Activated naive CD4-positive, alpha-beta T cell treated with anti-CD3 and anti-CD28 coated beads, Interleukin-2, amount 50 U/mL, for 16 hours (primary cell): ENCODE measurements at places on chromosomes 5 and 9.

GRCh38 chr9:87327575-87328125, 170.0 kb upstream of the DAPK1 start:
- DNase-seq, result no peak

GRCh38 chr9:75852746-75853145, 37.7 kb upstream of the PCSK5 start:
- DNase-seq, result no peak

- no peak for DNase-seq
Measured at GRCh38 chr5:67377631-67378030, 181.0 kb upstream of the CD180 start.

GRCh38 chr5:126450346-126450745, 27.1 kb downstream of the GRAMD2B start:
- no peak for DNase-seq

DNA sequence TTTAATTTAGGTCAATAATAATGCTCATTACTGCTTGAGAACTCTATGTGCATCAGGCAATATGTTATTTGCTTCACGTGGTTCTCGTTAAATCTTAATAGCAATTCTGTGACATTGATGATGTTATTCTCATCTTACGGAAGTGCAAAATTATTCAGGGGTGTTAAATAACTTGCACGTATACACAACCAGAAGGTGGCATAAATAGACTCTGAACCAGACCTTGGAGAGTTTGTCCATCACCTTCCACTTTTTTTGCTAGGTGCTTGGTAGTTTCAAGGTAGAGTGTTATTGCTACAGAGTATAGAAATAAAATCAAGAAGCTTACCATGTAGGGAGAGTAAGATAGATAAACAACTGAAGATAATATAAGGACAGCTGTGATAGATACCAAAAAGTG, 23.6 kb upstream of the TNFAIP8 start:
- DNase-seq, result no peak

GRCh38 chr9:99398241-99398640, 176.2 kb downstream of the SEC61B start:
- DNase-seq, result no peak

DNA sequence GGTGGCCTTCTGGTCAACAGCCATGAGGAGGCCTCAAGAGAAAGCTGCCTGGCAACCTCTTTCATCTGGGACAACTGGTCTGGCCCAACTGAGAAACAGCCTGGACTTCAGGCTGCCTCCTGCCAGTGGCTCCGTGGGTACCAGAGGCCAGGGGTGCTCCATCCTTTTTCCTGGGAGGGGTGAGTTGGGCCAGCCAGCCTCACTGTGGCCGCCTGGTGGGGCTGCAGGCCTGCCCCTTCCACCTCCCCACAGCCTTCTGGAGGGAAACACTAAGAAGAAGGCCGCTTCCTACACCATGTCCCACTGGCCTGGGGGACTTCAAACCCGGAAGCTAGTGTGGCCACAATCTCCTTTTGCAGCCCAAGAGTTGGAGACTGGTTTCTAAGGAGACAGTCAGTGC, 13.8 kb upstream of the NKD2 start:
- no peak for DNase-seq

DNA sequence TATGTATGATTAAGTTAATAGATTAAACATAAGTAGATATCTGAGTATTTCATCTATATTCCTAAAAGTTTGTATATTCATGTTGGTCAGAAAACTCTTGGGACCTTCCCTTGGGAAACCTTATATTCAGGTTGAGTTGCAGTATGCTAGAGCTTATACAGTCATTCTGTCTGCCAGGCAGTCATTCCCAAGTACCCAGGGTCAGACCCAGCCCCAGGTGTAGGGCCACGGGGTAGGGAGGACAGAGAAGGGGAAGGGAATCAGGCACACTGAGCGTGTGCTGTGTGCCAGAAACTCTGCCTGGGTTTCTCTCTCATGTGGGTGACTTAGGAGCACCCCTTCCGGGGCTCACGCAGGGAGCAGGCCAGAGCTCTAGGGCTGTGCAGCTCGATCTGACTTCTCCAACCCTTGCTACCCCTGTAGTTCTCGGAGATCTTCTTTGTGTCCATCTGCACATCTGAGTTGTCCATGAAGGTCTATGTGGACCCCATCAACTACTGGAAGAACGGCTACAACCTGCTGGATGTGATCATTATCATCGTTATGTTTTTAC, 28.2 kb downstream of the CATSPER3 start:
- no peak for DNase-seq

GRCh38 chr9:2059274-2059929, 44.3 kb downstream of the SMARCA2 start:
- no peak for DNase-seq

- DNase-seq, result no peak
Measured at GRCh38 chr5:82812575-82812974, 264.6 kb downstream of the TMEM167A start.

- DNase-seq, result no peak
Measured at GRCh38 chr5:173457482-173457881, 129.3 kb upstream of the STC2 start.

- DNase-seq, result no peak
Measured at GRCh38 chr5:167063788-167064187, 1227.7 kb upstream of the WWC1 start.

DNA sequence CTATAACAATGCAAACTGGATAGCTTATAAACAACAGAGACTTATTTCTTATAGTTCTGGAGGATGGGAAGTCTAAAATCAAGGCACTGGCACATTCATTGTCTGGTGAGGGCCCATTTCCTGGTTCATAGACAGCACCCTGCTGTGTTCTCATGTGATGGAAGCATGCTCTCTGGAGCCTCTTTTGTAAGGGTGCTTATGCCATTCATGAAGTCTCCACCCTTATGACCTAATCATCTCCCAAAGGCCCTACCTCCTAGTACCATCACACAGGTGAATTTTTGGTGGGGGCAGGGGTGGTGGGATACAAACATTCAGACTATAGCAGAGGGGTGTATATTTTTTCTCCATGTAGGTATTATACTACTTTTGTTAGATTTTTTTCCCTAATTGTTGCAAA, 92.4 kb downstream of the UNC13B start:
- DNase-seq, result no peak

DNA sequence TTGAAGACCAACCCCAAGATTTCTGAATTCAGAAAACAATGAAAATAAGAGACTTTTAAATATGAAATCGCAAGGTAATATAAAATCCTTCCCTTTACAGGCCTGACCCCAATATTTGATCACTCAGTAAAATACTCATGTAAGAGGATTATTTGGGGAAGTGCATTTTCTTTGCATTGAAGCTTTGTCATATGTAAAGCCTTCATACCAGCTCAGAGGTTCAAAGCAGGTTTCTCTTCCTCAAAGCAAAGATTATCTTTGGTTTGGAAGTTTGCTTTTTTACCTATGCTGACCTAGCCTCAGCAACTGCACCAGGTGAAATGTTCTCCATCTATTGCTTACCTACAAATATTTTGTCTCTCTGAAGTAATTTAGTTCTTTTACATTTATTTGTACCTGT, 106.5 kb upstream of the PARP8 start:
- DNase-seq, result no peak

DNA sequence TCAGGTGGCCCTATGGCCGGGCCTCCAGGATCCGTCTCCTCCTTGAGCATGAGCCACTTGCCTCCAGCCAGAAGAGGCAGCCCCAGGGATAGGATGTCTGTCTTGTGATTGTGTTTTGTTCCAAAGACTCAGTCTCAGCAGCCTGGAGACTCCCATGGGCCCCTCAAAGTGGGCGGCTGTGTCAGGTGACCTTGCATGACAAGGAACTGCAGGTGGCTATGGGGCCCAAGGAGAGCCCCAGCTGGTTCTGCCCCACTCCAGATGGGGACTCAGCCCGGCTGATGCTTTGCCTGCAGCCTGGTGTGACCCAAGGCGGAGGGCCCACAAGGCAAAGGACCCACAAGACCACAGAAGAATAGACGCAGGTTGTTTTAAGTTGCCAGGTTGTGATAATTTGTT, 284.3 kb upstream of the IRX4 start:
- DNase-seq, result no peak

GRCh38 chr9:23587433-23587832, 238.6 kb downstream of the ELAVL2 start:
- DNase-seq, result no peak

GRCh38 chr5:123220621-123221146, 131.6 kb downstream of the PRDM6 start:
- no peak for DNase-seq

DNA sequence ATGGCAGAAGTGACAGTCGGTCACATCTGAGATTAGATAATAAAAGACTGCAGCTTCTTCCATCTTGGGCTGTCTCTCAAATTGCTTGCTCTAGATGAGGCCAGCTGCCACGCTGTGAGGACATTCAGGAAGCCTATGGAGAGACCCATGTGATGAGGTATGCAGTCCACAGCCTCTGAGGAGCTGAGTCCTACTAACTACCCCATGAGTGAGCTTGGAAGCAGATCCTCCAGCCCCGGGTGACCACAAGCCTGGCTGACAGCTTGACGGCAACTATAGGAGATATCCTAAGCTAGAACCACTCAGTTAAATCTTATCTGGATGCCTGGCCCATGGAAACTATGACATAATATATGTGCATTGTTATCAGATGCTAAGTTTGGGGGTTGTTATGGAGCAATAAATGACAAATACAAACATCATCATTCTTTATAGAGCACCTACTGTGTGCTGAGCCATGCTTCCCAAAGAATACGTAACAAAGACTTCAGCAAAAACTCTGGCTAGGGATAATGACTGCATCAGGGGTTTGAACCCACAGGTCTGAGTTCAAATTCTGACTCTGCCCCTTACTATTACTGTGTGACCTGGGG, 26.7 kb downstream of the KCNV2 start:
- no peak for DNase-seq

DNA sequence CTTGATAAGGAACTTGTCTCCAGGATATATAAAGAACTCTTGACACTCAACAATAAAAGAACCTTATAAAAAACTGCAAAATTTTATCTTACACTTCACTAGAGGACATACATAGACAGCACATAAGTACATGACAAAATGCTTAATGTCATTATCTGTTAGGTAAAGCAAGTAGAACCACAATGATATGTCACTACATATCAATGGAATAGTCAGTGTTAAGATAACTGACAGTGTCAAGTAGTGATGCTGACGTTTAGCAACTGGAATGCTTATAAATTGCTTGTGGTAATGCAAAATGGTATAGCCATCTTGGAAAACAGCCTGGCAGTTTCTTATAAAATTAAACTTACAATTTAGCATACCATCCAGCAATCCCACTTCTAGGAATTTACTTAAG, 314.1 kb downstream of the KDM4C start:
- no peak for DNase-seq

DNA sequence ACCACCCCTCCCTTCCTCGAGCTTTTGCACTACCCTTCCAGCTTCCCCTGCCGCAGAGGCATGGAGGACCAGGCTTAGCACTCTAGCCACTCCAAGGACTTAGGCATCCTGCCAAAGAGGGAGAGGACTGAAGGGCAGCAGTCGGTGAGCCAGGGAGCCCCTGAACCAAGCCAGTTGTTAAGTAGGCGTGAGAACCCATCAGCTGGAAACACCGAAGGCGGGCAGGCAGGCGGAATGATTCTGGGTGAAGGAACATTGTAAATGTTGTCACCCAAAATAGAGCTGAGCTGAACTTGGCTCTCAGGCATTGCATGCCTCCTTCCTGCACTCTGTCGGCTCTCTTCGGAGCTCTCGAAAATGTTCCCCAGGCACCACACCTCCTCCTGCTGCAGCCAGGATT, 42.8 kb downstream of the NRG2 start:
- DNase-seq, result no peak

- no peak for DNase-seq
Measured at GRCh38 chr9:34139477-34140146, 13.1 kb upstream of the DCAF12 start.

DNA sequence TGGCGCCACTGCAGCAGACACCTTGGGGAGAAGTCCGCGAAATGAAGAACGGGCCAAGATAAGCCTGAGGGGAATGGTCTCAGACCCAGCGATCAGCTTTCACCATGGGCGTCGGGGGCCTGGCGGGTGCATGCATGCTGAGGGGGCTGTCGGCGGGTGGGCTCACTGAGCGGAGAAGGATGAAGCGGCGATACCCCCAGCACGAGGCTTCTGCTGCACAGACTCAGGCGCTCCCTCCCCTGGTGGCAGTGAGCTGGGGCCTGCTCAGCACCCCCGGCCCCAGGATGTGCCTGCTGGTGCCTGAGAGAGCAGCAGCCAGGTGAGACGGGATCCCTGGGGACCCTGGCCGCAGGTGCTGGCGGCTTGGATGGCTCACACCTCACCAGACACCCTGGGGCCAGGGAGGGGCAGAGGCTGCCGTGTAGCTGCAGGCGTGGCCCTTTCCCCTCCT, 31.2 kb downstream of the CEP72 start:
- no peak for DNase-seq

- DNase-seq, result no peak
Measured at GRCh38 chr9:124205686-124206352, 51.9 kb upstream of the NEK6 start.

- no peak for DNase-seq
Measured at GRCh38 chr5:131109540-131110255, 55.4 kb downstream of the HINT1 start.

DNA sequence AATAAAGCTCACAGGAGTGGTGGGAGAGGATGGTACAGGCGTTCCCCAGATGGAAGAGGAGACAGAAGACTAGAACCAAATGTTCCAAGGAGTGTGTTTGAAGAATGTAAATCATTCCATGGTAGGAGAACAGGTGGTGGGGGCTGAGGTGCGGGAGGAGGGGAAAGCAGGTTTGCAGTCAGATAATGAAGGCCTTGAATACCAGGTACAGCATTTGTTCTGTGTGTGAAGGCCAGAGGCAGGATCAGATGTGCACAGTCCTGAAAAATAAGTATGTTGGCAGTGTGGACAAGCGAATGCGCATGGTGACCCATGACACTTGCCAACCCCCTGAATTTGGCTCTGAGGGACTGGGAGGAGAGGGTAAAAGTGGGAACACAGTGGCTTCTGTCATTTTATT, 59.9 kb upstream of the ALDH1B1 start:
- DNase-seq, result no peak

DNA sequence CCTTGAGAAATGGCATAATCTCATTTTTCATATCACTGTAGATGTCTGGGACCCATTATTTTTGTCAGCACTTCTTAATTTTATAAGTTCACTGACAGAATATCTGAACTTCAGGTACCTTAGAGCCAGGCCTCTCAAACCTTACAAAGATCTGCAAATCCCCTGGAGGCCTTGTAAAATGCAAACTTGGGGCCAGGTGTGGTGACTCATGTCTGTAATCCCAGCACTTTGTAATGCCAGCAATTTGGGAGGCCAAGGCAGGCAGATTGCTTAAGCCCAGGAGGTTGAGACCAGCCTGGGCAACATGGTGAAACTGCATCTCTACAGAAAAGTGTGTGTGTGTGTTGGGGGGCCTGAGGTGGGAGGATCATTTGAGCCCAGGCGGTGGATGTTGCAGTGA, 30.8 kb downstream of the RASGRF2 start:
- no peak for DNase-seq

DNA sequence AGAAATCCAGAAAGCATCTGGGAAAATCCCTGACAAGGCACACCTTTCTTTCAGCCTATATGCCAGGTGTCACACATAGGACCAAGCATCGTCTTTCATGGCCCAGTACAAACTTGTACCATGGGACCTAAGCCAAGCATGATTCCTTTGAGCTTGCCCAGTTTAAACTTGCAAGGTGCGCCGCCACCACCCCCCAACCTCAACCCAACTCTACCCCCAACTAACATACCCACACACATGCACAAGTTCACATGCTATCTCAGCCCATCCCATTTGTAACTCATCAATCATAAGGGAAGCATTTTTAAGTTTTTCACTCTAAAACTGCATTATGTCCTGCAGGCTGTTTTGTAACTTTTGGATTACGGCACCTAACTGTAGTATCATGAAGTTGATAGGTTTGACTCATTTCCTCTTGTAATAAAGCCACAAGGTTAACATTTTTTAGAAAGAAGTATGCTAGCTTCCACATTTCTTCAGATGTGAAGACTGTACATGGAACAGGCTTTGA, 145.9 kb upstream of the FST start:
- DNase-seq, result no peak
